ENCODE measurements at places on chromosomes 1 and 21.

DNA sequence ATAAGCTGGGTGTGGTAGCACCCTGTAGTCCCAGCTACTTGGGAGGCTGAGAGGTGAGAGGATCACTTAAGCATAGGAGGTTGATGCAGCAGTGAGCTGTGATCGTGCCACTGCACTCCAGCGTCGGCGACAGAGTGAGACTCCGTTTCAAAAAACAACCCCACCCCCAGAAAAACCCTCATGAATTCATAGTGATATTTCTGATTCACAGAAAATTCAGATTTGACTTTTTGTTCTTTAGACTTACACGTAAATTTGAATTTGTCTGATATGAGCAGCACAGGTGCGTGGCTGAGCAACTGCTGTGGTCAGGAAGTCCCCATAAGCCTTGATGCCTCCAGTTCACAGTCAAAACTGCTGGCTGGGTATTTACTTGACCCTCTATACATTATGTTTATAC lies 10.0 kb upstream of the MORC3 start:
- no peaks in the 10 kb centered on the region for H3K36me3 ChIP-seq
- H3K4me1 ChIP-seq: no peaks in the 10 kb centered on the region
- no peak overlapping the region for H3K27ac ChIP-seq
- H3K27me3 ChIP-seq: no peaks in the 10 kb centered on the region
- no peak for DNase-seq

DNA sequence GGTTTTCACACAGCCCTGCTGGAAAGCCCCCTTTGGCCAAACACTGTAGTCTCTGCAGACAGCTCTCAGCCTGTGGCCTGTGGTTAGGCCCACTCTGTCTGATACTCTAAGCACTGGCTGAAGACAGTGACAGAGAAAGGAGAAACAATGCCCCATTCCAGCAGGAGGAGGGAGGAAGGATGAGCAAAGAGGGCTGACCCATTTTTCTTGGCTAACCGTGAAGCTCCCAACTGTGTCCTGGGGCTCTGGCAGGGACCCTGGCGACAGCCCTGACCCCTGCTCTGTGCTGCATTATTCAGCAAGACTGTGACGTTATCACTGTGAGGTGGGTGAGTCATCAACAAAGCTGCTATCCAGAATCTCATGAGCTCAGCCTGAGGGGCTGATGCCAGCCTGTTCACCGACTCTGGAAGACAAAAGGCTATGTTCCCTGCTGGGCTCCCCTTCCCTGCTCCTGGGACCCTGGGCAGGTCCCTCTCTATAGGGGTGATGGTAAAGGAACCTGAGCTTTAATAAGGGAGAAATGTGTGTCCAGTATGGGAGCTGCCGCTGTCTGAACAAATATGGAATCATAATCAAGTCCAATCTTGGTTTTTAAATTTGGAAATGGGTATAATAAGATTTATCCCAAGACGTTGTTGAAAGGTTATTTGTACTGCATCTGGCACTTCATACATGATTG lies 107.0 kb downstream of the RHOU start:
- H3K4me1 ChIP-seq: peaks cover 9% of the 10 kb centered on the region
- no peaks in the 10 kb centered on the region for H3K27me3 ChIP-seq
- peak; percentile 88 for DNase-seq
- H3K27ac ChIP-seq: no peak overlapping the region
- no peaks in the 10 kb centered on the region for H3K36me3 ChIP-seq

DNA sequence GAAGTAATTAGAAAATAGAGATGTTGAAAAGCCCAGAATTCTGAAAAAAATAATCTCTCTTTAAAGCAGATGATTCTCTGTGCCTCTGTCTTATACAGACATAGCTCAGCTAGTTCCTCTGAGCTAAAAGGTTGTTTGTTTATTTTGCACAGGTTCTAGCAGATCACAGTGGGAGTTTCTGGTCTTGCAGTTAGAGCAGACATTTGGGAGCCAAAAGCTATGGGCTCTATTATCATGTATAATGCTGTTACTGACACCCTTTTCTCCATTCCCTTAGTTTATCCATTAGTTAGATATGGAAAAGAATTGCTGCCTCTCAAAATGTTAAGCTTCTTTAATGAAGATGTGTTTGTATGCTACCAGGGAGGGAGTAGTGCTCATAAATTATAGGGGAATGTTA lies 20.5 kb upstream of the CD55 start:
- H3K4me3 ChIP-seq: no peak overlapping the region
- no peaks in the 10 kb centered on the region for H3K36me3 ChIP-seq
- DNase-seq: no peak
- no peaks in the 10 kb centered on the region for H3K4me1 ChIP-seq
- H3K27ac ChIP-seq: no peak overlapping the region
- H3K27me3 ChIP-seq: no peaks in the 10 kb centered on the region

GRCh38 chr1:115465802-115466363 lies 127.8 kb upstream of the NGF start:
- no peak overlapping the region for H3K4me3 ChIP-seq
- no peaks in the 10 kb centered on the region for H3K4me1 ChIP-seq
- no peaks in the 10 kb centered on the region for H3K36me3 ChIP-seq
- peak; percentile 45 for DNase-seq

DNA sequence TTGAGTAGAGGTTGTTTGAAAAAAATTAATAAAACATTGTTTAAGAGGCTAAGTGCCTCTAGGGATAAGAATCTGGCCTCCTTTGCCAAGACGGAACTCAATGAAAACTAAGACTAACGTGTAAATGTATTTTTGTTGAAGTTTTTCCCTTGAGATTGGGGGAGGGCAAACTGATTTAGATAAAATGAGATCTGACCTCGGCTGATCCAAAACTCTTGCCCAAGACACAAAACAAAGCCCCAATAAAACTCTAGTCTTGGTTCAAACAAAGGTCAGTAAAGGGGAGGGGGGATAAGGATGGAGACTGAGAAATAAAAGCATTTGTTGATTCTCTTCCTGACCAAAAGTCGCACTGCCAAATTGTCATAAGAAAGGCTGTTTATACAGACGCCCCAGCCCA lies 134.8 kb upstream of the DPT start:
- no peak overlapping the region for H3K4me3 ChIP-seq
- peaks cover 21% of the 10 kb centered on the region for H3K4me1 ChIP-seq
- H3K27ac ChIP-seq: no peak overlapping the region
- H3K27me3 ChIP-seq: no peaks in the 10 kb centered on the region
- no peaks in the 10 kb centered on the region for H3K36me3 ChIP-seq

DNA sequence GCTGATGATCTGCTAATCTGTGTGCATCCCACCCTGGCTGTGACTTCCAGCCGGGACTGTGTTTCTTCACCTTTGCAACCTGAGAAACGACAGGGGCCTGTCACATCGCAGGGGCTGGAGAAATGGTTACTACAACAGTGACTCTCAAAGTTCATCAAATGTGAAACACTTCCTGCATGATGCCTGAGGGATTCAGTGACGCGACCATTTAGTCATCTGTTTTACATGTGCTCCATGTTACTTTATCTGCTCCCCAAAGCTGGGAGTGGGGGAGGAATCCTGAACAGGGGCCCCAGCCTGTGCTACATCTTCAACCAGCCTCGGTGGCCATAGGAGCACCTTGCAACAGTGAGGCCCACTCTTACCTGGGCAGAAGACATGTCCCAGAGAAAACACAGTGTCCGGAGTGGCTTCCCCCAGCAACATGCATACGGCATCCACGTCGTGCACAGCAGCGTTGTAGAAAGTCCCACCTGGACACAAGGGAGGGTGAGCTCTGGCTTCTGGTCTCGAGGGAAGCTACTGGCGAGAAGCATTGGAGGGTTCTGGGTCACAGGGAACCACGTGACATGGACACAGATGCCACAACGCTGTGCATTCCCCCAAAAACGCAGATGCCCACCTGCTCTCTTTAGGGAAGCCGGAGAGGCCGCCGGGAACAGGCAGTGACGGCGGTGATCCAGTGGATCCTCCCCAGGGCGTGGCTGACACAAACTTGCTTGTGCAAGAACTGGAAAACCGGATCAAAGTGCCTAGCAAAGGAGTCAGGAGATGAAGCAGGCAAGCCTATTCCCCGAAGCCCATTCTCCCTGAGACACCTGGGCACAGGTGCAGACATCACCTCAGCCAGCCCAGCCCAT lies 9.6 kb upstream of the CCDC27 start:
- H3K4me3 ChIP-seq: no peak overlapping the region
- H3K36me3 ChIP-seq: peaks cover 73% of the 10 kb centered on the region
- H3K4me1 ChIP-seq: peaks cover 47% of the 10 kb centered on the region

DNA sequence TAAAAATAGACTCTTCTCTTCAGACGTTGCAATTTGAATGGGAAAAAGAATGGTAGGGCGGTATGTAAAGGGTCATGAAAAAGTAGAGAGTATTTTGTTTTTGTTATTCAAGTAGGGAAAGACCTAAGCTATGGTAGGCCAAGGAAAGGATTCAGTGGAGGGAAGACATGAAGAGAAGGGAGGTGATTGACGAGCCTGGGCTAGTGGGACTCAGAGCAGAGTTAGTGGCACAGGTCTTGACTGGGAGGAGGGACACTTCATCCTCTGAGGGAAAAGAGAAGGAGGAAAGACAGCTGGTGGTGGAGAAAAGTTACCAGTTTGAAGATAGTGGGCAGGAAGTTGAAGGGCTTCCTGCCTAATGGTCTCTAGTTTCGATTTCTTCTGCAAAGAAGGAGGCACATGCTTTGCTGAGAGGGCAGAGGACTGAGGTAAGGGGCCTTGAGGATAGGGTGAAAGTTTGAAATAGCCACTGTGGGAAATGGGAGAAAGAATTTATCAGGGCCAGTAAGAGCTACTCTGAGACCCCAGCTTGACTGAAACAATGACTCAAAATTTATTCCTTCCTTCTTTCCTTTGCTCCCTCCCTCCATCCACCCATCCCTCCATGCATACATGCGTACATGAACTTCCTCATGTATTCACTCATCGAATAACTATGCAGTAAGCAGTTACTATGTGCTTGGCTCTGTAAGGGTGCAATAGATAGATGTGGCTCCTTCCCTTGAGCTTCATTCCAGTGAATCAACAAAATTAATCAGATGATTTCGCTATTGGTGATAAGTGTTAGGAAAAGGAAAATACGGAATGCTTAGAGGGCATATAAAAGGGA lies 4.2 kb downstream of the CD48 start:
- no peaks in the 10 kb centered on the region for H3K27me3 ChIP-seq
- no peak overlapping the region for H3K4me3 ChIP-seq
- no peak overlapping the region for H3K27ac ChIP-seq
- H3K4me1 ChIP-seq: no peaks in the 10 kb centered on the region

DNA sequence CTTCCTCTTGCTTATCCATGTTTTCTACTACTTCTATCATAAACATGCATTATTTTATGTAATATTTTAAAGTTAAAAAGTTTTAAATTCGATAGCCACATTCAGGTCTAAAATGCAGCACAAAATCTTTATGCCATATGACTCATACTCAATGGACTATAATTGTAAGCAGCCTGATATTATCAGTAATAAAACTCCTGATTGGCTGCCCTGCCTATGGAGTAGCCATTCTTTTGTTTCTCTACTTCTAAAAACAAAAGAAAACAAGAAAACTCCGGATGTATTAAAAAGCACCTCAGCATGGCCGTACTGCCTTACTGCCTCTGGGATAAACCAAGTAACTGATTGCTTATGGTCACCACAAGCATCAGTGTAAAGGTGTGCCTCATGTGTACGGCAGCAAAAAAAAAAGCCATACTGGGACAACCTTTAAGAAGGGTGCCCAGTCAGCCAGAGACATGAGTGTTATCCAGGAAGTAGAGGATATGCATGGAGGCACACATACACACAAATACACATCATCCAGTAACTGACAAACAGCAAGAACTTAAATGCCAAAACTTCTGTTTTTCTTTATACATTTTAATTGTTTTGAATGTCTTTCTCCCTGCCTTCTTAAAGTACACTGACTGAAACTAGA lies 9.2 kb downstream of the SLC35D1 start:
- no peak for DNase-seq
- peaks cover 19% of the 10 kb centered on the region for H3K4me1 ChIP-seq
- no peak overlapping the region for H3K4me3 ChIP-seq
- no peak overlapping the region for H3K27ac ChIP-seq
- H3K36me3 ChIP-seq: peaks cover 48% of the 10 kb centered on the region

DNA sequence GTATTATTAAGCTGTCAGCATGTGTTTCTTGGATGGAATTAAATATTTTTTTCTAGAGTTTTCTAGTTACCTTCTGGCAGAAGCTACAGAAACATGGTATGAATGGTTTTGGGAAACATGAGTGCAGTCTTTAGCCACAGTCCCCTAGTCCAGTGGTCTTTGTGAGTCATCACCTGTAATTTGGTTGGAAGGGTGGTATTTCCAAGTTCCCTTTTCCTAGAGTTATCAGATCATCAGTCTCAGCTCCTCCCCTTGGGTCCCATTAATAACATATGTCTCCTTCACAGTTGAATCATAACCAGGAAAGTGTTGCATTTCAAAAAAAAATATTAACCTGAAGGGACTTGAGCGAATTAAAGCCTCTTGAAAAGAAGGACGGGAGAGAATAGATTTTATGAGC lies 27.0 kb downstream of the ELAVL4 start:
- DNase-seq: no peak
- no peaks in the 10 kb centered on the region for H3K36me3 ChIP-seq
- H3K4me1 ChIP-seq: no peaks in the 10 kb centered on the region
- H3K27me3 ChIP-seq: no peaks in the 10 kb centered on the region

- no peak for DNase-seq
- no peak overlapping the region for H3K4me3 ChIP-seq
- H3K27ac ChIP-seq: no peak overlapping the region
- H3K36me3 ChIP-seq: peaks cover 35% of the 10 kb centered on the region
- no peaks in the 10 kb centered on the region for H3K27me3 ChIP-seq
Measured at GRCh38 chr1:158076441-158076840, 83.0 kb downstream of the KIRREL1 start.

DNA sequence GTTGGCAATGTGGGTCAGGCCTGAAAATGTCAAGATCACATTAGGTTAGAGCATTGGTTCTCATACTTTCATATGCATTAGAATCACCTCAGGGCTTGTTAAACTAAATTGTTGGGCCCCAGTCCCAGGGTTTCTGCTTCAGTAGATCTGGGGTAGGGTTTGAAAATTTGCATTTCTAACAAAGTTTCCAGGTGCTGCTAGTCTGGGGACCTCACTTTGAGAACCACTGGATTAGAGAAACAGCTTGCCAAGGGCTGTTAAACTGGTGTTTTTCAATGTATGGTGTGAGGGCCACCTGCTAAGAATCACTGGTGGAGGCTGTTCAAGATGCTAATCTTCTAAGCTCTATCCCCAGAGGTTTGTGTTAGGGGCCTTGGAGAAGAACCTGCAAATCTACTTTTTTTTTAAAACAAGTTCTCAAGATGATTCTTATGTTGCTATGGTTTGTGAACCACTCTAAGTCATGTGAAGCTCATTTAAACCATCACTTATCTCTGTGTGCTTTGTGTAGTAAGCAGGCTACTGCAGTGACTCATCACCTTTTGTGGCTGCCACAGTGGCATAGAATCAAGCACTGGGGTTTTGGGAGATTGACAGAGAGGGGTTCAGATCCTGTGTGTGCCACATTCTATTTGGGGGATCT lies 152.2 kb downstream of the S1PR1 start:
- H3K27ac ChIP-seq: no peak overlapping the region
- H3K4me3 ChIP-seq: no peak overlapping the region
- no peaks in the 10 kb centered on the region for H3K27me3 ChIP-seq

- H3K4me1 ChIP-seq: peaks cover 37% of the 10 kb centered on the region
- peak; percentile 75 for DNase-seq
- peak overlapping the region; percentile 59 for H3K27ac ChIP-seq
Measured at GRCh38 chr1:234589064-234589800, 20.7 kb downstream of the IRF2BP2 start.
